Stimulated activated CD8-positive, alpha-beta memory T cell treated with anti-CD3 and anti-CD28 coated beads, Interleukin-4, amount 100 ng/mL, for 1 hour (primary cell): ENCODE measurements at places on chromosomes 7 and 10.

GRCh38 chr10:1049425-1049958 is 573 bp upstream of the IDI1 start:
- no peak for DNase-seq

DNA sequence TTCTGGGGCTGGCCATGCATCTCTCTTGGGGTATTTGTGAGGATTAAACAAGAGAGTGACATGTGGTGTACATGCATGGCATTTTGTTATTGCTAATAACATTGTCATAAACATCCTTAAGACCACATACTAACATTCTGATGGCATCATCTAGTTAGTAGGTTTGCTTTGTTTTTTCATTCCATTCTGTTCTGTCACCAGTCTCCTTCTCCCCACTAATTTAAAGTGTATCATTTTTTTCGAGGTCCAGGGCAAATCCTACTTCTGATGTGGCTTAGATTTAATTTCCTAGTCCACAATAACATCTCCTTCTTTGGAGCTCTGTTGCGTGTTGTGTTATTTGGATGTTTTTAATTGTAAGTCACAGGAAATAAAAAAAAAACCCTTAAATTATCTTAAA is 248.1 kb downstream of the LRMDA start:
- DNase-seq = no peak

- DNase-seq = no peak
Measured at GRCh38 chr10:52871191-52871843, 98.7 kb upstream of the MBL2 start.

GRCh38 chr10:5985029-5985428 is 7.7 kb upstream of the IL15RA start:
- DNase-seq = no peak

GRCh38 chr10:83820033-83820432 is 319.3 kb upstream of the GHITM start:
- DNase-seq = no peak

DNA sequence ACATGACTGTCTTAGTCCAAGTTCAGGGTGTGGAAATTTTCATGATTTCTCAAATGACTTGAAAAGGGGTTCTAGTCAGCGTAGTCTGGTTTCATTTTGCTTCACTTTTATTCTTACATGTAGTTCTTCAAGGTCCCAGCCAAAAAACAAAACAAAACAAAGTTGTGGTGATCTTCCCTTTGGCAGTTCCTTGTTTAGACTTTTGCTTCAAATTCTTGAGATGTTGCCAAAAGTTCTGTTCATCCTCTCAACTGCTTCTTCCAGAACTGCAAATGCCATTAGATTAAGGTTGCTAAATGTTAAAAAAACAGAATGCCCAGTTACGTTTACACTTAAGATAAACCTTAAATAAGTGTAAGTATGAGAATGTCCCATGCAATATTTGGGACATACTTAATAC is 370.8 kb upstream of the LRRTM3 start:
- no peak for DNase-seq

GRCh38 chr7:18222636-18223035 is 195.0 kb upstream of the PRPS1L1 start:
- DNase-seq = no peak

GRCh38 chr7:92246360-92247101 is 757 bp downstream of the ANKIB1 start:
- no peak for DNase-seq

DNA sequence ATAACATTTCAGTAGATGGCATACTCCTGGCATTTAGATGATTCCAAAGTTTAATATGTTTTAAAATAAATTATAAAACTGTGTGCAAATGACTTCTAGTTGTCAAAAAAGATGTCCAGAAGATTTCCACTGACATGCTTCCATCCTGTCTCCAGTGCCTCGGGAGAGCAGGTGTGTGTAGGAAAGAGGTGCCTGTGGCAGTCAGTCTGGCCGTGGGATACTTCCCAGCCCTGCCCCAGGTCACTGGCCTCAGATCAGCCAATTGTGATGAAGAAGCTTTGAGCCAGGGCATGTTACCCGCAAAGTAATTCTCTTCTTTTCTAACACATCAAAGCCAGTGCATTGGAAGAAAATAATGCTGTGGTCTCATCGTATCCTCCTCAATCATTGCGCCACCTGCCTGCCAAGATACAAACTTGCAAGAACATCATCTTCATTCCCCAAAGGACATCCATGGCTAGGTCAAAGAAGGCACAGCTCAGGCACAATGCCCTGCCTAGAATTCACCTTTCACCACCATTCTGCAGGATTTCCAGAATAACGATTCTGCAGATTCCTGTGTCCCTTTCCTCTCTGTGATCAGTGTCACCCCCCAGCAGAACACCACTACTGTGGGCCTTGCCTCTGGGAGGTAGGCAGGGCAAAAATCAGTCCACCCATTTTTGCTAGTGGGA is 6.3 kb upstream of the KCNMA1 start:
- DNase-seq = no peak

DNA sequence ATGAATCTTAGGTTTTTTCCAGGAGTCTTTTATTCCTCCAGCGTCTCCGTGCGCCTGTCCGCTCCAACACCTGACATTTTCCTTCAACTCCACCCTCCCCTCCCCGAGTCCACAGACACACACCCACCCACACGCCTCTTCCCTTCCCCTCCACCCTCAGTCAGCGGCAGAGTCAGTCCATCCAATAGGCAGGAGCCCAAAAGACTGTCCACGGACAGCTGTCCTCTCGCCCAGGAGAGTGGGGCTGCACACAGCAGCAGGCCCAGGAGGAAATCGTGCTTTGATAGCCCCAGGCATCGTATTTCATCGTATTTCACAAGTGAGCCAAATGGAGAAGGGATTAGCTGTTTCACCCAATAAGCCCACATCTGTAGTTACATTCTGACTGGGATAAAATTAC is 285.1 kb downstream of the ZEB1 start:
- DNase-seq = no peak

DNA sequence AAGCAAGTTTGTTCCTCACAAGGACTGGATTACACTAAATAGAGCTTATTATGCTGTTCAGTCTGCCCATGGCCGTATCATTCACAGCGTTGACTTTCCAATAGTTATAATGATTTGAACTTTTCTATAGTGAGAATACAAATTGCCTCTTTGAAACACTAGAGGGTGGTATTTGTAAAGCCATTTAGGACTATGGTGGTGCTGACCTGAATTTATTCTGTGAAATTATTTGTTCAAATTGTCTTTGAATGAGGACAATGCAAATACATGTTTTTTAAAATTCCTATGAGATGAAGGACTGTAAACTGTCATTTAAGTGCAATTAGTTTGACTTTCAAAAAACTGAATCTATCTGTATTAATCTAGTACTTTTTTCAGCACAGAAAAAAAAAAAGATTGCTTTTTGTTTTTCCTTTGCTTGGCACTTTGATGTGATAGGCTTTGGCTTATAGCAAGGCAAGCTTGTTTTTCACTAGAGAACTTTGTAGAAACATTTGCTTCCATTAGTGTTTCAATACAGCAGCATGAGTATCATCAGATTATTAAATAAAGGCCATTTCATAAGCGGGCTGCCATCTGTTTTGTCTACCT is 122.7 kb upstream of the TMEM229A start:
- DNase-seq = no peak

DNA sequence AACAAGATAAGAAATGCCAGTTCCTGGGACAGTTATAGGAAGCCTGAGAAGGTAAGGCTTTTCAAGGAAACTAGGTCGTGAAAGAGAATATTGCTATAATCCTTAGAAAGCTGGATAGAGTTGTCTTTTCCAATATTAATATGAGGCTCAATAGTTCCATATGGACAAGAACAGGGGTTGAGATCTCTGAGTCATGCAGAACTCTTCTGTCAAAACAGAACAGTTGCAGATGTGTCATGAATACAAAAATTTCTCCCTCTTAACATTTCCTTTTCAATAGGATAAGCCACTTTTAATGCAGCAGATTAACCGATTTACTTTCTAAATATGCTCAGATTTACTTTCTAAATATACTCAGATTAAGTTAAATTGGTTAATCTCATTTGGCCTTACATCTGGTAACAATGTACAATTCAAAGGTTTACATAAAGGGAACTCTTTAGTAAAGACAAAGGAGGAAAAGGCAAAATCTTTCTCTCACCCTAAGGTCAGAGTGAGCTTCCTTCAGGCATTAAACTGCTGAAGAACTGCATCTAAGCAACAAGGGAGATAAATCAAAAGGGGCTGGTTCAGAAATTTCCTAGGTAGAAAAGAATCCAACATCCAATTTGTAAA is 104.7 kb upstream of the PCDH15 start:
- DNase-seq = no peak

GRCh38 chr10:48626986-48627731 is 22.3 kb upstream of the ARHGAP22 start:
- no peak for DNase-seq

- DNase-seq = no peak
Measured at GRCh38 chr10:90195288-90195840, 494.0 kb downstream of the KIF20B start.

DNA sequence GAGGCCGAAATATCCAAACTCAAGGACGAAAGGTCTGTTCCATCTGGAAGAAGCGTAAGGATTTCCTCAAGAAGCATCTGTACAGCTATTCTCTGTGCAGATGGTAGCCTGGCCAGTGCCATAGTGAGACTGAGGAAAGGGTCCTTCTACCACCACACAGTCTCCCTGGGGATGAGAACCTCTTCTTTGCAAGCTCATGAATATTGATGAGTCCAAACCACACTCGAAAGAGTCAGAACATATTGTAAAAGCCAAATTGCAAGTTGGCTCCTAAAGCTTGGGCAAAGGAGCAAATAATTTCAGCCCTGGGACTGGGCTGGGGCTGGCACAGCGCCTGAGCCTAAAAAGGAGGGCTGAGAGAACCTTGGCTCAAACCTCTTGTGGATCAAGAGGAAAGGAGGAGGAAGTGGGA is 66.1 kb upstream of the PIP4K2A start:
- no peak for DNase-seq

DNA sequence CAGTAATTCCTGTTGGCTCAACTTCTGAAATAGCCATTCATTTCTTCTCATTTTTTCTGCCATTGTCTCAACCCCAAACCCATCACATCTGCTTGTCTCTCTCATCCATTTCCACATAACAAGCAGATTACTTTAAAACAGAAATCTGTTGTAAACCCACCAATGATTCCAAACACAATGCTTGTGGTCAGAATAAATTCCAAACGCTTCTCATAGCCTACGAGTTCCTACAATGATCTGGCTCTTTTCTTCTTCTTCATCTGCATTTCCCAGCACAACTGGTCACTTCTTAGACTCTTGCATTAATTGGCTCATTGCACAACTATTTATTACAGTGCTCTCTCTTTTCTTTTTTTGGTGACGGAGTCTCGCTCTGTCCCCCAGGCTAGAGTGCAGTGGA is 364.1 kb downstream of the GATA3 start:
- DNase-seq = no peak

DNA sequence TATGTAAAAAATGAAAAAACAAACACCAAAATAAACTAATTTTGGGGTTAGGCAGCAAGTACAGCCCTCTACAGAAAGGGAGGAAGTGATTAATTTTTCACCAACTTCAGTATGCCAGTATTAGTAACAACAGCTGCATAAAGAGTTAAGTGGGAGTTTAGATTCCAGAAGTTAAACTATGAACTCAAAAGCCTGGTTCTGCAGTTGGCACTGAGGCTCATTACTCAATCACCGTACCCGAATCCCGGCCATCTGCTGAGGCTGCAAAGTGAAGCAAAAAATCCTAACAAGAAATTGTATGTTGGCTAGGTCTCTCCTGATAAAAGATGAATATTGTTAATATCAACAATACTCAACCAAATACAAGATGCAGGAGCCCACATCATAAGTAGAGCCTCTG is 4.0 kb downstream of the NUDT5 start:
- DNase-seq = no peak
